GM06990 (cell line): ENCODE measurements at places on chromosomes 12 and 14.

GRCh38 chr12:53100466-53101151 lies 2.7 kb upstream of the SOAT2 start:
- DNase-seq, result no peak

DNA sequence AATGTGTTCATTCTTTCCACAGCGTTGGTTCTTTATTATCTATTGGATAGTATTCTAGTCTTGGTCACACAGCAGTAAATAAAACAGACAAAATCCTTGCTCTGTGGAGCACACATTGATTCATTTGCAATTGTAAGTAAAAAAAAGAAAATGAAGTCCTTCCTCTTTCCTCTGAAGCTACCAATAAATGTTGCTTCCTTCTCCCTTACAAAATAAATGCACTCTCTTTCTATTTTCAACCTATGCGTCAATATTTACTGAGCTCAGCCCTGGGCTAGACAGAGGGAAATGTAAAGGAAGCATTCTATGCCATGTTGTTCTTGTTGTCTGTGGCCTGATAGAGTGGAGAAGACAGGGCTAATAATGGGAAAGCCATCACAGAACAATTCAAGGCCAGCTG lies 2.9 kb downstream of the ABHD12B start:
- DNase-seq, result no peak

GRCh38 chr14:58828298-58828697 lies 190.5 kb downstream of the DACT1 start:
- no peak for DNase-seq

- DNase-seq, result no peak
Measured at GRCh38 chr12:132710043-132710404, 618 bp upstream of the PGAM5 start.

DNA sequence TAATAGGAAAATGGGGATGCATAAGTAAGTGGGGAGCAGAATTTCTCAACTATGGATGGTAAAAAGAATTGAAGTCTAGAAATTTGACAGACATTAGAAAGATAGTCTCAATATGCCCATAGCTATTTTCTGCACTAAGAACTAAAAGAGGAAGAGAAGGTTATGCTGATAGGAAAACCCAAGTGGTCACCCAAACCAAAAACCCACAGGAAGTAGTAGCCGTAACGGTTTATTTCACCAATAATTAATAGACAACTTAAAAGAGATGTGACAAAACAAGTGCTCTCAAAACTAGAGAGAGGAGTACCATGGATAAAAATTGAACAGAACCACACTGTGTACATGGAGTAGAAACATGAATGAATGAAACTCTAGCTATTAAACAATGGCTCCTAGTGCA lies 295.4 kb downstream of the FSCB start:
- no peak for DNase-seq

- no peak for DNase-seq
Measured at GRCh38 chr14:100887728-100888335, 15.7 kb downstream of the RTL1 start.

- DNase-seq, result no peak
Measured at GRCh38 chr12:7113389-7113871, 4.4 kb upstream of the C1RL start.

- DNase-seq, result no peak
Measured at GRCh38 chr12:132137483-132138125, 6.5 kb downstream of the DDX51 start.

- DNase-seq, result no peak
Measured at GRCh38 chr12:26853303-26854030, 20.5 kb upstream of the ITPR2 start.

DNA sequence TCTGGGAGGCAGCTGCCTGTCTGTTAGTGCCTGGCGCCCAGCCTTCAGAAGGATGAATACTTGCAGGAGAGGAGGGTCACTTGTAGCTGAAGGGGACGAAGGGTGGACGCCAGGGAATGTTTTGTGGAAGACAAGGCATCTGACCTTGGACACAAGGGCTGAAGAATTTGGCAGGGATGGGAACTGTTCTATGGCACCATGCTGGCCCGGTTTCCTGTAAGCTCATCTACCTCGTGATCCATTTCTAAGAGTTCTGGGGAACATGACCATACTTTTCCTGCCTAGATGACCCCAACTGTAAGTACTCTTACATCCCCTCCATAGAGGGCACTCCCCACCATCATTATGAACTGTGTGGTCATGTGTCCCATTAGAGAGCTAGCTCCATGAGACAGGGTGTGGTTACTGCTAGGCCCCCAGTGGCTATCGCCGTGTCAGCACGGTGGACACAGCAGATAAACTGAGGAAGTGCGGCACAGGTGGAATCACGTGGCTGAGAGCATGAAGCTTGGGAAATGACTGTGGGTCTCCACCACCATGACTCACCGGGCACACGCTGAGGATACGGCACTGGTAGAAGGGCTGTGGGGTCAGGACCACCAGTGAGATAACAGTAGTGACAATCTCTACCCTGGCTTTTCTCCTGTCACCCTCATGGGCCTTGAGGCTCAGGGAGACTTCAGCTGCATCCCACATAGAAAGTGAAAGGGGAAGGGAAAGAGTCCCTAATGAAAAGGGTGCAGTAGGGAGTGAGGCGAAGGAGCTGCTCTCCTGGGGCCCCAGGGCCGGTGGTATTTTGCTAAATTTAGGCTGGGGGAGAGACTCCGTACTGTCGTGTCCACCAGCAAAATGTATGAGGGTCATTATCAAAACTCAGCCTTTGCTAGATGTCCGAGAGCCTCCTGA lies 252.6 kb downstream of the FOXN3 start:
- peak; percentile 29 for DNase-seq

- no peak for DNase-seq
Measured at GRCh38 chr14:54716862-54717261, 149.9 kb downstream of the SAMD4A start.

GRCh38 chr12:24307153-24307552 lies 357.7 kb upstream of the SOX5 start:
- DNase-seq, result no peak

- no peak for DNase-seq
Measured at GRCh38 chr14:104280902-104281767, 142.7 kb downstream of the KIF26A start.

DNA sequence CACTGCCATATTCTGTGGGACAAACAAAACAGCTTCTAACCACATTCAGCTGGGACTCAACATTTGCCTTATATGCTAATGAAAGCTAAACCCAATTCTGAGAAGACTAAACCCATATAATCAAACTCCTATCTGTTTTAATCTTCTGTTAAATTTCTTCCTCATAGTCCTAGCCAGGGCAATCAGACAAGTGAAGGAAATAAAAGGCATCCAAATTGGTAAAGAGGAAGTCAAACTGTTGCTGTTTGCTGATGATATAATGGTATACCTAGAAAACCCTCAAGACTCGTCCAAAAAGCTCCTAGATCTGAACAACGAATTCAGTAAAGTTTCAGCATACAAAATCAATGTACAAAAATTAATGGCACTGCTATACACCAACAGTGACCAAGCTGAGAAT lies 157.1 kb downstream of the PHLDA1 start:
- DNase-seq, result no peak

GRCh38 chr12:45339035-45339434 lies 123.1 kb downstream of the ANO6 start:
- no peak for DNase-seq

- DNase-seq, result no peak
Measured at GRCh38 chr14:65704437-65704836, 291.9 kb downstream of the FUT8 start.

DNA sequence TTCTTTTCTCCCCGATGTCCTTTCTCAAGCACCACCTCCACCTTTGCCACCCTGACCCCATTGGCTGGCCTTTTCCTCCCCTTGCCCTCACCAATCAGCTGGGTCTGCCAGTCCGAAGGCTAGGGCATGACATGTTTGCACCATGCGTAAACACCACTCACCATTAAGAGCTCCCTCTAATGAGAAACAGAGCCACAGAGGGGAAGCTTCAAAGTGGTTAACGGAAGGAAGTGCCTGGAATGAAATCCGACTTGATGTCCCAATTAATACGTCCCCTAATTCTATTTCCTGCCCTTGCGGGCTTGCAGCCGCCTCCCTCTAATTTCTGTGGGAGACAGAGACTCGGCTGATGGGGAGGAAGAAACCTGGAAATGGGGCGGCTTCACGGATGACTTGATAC lies 318.5 kb upstream of the TBX3 start:
- no peak for DNase-seq

- no peak for DNase-seq
Measured at GRCh38 chr14:26448181-26448855, 149.5 kb downstream of the NOVA1 start.

GRCh38 chr14:62847168-62847567 lies 198.1 kb downstream of the KCNH5 start:
- no peak for DNase-seq

GRCh38 chr14:86788224-86788623 lies 1204.8 kb downstream of the GALC start:
- DNase-seq, result no peak

DNA sequence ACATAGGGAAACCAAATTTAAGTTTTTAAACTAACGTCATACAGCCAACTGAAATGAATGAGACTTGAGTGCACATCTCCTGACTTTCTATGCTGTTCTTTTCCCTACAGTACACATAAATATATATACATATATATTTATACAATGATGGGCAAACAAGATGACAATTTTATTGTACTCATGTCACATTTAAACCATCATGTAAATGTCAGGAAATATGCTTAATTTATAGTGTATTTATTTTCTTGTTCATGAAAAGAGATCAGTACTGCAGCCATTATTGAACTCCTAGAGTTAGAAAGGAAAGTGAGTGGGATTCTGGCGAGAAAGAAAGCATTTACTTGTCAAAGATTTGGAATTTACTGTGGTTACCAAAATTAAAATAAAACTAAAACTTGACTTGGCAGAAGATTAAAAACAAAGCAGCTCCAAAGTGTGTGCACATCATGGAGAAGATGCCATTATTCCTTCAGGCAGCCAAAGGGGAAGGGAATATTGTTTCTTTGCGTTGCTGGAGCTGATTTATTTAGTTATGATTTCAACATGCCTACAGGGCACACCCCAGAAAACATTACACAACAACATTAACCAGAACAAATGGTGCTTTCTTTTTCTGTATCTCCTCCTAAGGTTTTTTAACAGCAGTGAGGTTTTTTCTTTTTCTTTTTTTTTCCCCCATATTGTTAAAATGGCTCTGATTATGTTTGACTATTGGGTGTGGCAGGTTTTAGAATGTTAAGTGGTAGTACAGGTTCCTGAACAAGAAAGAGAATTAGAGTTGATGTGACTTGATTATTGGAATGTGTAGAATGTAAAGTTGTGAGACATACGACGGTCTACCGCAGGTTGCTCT lies 144.6 kb downstream of the RAD51B start:
- DNase-seq, result no peak

- peak; percentile 15 for DNase-seq
Measured at GRCh38 chr14:81125536-81125935, 95.2 kb downstream of the GTF2A1 start.

- DNase-seq, result no peak
Measured at GRCh38 chr12:108839890-108840230, 17.5 kb downstream of the SSH1 start.

- DNase-seq, result no peak
Measured at GRCh38 chr12:106889950-106890626, 65.6 kb upstream of the TMEM263 start.

- DNase-seq, result no peak
Measured at GRCh38 chr12:113891739-113892520, 74.2 kb downstream of the RBM19 start.

GRCh38 chr14:29584992-29585391 lies 342.7 kb downstream of the PRKD1 start:
- DNase-seq, result no peak

GRCh38 chr12:172732-173161 lies 41.2 kb downstream of the SLC6A12 start:
- no peak for DNase-seq

DNA sequence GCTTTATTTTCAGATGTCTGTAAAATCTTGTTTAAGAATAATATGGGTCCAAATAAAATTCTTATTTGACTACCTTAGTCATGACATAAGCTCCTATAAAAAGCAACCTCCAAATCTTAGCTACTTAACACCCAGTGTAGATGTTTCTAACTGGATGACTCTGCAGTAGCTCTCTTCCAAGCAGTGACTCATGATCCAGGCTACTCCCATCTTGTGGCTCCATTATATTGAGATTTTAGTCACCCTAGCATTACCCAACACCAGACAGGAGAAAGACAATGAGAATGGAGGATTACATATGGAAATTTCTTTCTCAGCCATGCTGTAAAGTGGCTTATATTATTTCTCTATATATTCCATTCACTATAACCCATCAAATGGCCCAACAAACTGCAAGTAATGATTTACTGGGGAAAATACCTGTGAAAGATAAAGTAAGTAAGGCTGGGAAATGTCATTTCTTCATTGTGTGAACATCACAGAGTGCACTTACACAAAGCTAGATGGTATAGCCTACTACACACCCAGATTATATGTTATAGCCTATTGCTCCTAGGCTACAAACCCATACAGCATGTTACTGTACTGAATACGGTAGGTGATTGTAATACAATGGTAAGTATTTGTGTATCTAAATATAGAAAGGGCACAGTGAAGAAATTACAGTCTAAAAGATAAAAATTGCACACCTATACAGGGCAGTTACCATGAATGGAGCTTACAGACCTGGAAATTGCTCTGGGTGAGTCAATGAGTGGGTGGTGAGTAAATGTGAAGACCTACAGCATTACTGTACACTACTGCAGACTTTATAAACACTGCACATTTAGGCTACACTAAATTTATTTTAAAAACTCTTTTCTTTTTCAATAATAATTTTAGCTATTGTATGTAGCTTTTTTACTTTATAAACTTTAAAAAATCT lies 163.2 kb downstream of the DYRK2 start:
- no peak for DNase-seq

DNA sequence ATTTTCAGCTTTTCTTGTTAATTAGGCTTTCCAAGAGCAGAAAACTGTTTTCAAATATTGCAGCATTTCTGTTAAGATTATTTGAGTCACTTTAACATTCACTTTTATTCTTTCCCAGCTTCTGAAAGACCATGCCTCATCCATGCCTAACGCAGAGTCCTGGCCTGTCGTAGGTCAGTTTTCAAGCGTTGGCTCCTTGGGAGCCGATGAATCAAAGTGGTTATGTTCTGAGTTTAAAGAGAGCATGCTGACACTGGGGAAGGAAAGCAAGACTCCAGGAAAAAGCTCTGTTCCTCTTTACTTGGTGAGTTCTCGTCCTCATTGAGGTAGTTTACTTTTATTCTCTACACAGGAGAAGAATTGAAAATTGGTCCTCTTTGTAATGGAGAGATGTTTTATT lies 33.1 kb downstream of the TDP1 start:
- no peak for DNase-seq
